ENCODE measurements at places on chromosomes 5 and 9.

- no peak for DNase-seq
Observed at GRCh38 chr5:173638126-173639040, 21.9 kb upstream of the BOD1 start.

DNA sequence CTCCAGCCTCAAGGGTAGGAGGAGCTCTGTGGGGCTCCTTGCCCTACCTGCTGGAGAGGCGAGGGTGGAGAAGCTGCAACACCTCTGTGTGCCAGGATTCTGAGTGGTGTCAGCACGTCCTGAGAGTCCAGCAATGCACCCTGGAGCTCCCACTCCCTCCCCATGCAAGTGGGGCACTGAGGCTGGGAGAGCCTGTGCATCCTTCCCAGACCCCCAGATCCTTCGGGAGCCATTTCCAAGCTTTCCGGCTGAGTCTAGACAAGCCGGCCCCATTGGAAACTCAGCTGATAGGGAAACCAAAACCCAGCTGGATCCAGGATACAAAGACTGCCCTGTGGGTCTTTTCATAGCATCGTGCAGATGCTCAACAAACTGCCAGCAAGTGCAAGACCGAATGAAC is 1.8 kb downstream of the FAM163B start:
- DNase-seq = no peak

DNA sequence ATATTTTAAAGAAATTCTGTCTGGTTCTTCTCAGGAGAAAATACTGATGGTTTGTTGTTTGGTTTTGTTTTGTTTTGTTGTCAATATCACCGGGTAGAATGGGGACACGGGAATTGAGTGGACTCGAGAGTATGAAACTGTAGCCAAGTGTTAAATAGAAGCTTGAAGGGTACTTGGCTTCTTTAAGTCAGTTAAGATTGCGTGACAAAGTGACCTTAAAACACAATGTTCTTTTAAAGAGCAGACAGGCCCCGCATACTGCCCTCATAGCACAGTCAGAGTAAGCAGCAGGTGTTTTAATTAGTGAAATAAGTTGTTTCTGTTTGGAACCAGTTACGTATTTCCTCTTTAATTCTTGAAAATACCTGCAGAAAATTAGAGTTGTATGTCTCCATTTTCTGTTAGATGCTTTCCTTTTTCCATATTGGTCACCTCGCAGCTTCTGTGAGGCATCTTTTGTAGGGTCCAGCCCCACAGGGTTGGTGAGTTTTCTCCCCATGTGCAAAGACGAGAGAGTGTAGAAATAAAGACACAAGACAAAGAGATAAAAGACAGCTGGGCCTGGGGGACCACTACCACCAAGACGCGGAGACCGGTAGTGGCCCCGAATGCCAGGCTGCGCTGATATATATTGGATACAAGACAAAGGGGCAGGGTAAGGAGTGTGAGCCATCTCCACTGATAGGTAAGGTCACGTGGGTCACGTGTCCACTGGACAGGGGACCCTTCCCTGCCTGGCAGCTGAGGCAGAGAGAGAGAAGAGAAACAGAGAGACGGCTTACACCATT is 9.6 kb downstream of the TRIP13 start:
- DNase-seq = no peak

GRCh38 chr9:27590651-27591050 is 17.4 kb upstream of the C9orf72 start:
- DNase-seq = no peak

DNA sequence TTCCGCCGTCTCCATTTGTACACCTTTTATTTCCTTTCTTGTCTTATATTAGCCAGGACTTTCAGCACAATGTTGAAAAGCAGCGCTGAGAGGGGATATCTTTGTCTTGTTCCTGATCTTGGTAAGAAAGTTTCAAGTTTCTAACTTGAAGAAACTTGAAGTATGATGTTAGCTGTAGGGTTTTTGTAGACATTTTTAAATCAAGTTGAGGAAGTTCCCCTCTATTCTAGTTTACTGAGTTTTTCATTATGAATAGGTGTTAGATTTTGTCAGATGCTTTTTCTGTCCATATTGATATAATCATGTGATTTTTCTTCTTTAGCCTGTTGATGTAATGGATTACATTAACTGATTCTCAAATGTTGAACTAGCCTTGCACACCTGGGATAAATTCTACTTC is 425.7 kb downstream of the PIK3R1 start:
- DNase-seq = no peak

- no peak for DNase-seq
Observed at GRCh38 chr9:591292-591691, 250.2 kb upstream of the DMRT1 start.

GRCh38 chr9:14627513-14627912 is 65.7 kb downstream of the ZDHHC21 start:
- peak; percentile 82 for DNase-seq

DNA sequence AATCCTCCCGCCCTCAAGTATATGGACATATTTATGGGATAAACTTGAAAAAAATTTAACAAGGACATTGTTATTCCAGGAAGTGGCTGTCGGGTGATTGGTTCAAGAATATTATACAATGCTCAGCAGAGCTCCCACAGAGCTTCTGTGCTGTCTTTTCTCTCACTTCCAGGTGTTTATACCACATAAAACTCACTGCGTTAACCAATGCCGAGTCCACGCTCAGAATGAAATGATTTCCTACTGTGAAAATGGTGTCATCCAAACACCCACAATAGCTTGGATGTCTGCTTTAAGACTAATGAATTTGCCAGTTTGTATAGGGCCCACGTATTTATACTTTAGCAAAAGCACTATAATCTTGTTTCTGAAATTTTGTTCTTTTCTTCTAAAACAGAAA is 368.2 kb downstream of the NDUFS4 start:
- no peak for DNase-seq

DNA sequence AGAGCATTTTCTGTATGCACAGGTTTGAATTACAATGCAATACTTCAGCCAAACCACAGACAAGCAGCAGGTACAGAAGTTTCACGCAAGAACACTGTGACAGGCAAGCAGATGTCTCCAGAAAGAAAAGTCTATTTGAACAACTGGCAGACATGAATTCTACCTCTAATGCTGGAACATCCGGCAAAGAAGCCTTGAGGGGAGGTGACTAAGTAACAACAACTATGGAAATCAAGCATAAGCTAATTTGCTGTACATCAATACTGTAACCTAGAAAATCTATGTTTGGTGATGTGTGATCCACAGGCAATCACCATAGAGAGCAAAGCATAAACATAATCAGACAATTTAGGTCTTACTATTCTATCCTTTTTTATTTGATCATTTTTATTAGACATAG is 65.5 kb downstream of the PLK2 start:
- DNase-seq = no peak

- DNase-seq = peak; percentile 49
Observed at GRCh38 chr9:131394464-131395156, 724 bp downstream of the PRRC2B start.

GRCh38 chr5:95591490-95591901 is 28.4 kb upstream of the GPR150 start:
- DNase-seq = no peak

GRCh38 chr5:113061846-113062780 is 85.5 kb downstream of the DCP2 start:
- DNase-seq = no peak

- DNase-seq = no peak
Observed at GRCh38 chr9:20340511-20340861, 281.8 kb downstream of the MLLT3 start.

DNA sequence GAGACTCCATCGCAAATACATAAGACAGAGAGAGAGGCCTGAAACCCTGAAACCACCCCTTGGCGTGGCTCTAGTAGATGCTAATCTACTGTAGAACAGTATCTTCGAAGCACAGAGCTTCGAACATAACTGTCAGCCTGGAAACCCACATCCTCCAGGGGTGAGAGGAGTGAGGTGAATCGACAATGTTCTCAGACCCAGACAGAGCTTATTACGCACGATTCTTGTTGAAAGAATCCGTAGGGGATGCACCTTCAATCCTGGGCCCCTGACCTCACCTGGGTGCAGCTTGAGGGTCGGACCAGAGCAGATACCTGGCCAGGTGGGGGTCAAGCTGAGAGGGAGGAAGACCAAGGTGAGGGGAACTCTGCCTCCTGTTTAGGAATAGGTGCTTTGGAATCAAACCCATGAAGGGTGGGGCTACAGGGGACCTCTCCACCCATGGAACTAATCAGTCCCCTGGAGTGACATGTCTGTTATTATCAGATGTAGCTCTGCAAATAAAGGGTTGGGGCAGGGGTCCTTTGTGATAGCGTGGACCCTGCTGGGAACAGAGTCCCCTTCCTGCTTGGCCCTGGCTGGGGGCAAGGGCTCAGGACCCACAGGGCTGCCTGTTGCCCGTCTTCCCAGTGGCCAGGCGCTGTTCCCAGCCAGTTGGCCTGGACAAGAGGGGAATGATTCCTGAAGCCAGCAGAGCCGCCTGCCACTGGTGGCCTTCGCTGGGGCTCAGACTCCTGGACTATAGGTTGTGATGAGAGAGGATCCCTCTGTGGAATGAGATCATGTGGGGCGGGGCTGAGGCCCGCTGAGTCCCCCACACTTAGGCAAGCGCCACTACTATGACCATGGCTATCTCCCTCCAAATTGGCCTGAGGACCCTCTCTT is 41.2 kb downstream of the DBH start:
- DNase-seq = no peak

GRCh38 chr5:172107571-172107970 is 80.5 kb downstream of the STK10 start:
- no peak for DNase-seq

- DNase-seq = no peak
Observed at GRCh38 chr9:28101509-28101908, 528.2 kb upstream of the C9orf72 start.

DNA sequence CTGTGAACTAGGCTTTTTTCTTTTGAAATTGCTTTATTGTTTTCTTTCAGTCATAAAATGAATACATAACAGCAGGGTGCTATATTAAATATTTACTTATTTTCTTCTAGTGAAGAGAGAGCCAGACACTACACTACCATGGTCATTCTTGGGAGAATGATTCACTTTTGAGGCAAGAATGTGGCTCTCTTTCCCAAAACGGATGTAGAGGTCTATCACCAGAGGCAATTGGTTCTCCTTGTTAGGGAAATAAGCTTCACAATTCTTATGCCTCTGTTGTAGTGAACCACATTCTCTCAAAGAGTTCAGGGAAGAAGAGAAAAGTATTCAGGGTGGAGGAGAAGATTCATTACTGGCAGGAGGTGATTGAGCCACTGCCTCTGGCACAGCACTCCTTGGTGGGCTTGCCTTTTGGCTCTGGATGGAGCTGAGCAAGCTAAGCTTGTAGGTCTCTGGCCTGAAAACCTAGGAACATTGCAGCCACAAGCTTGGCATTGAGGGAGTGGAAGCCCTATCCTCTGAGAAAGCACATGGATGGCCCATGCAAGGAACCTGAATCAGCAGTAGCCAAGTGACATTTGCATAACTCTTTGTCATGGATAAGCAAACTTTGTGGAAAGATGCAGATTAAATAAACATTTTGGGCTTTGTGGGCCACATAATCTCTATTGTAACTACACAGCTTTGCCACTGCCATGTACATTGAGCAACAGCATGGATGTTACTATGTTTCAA is 179.0 kb upstream of the TNC start:
- no peak for DNase-seq

- no peak for DNase-seq
Observed at GRCh38 chr5:42991404-42992087, 48.6 kb downstream of the ANXA2R start.

GRCh38 chr9:71719562-71719961 is 48.8 kb downstream of the CEMIP2 start:
- DNase-seq = no peak

GRCh38 chr5:17346811-17347210 is 129.4 kb downstream of the BASP1 start:
- no peak for DNase-seq

DNA sequence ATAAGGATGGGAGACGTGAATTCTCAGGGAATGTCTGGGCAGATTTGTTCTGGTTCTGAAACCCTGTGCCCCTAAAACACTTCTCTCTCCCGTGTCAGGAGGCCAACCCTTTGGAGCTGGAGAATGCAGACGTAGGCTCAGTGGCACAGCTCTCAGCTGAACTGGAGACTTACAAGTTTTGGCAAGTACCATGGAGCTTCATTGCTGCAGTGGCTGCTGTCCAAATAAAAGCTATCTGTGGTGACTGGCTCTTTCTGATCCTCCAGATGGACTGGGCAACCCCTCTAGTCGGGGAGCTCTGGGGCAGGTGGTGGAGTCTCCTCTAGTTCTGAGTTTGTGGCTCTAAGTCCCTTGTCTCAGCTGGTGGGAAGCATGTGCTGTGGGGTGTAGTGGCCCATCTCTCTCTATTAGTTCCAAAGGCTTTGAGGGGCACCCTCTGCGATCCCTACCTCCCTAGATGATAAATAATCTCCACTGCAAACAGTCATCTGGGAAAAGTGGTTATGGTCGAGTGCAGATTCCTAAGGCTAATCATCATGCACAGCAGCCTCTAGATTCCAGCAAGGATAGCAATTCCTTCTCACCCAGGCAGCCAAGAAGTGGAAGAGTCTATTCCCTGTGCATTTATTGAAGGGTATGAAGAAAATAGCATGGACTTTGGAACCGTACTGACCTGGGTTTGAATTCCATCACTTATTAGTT is 204.2 kb upstream of the KLF4 start:
- no peak for DNase-seq

GRCh38 chr5:105593011-105593760 is 2030.6 kb upstream of the NUDT12 start:
- DNase-seq = no peak

GRCh38 chr9:108889649-108890067 is 27.6 kb downstream of the ACTL7A start:
- peak; percentile 13 for DNase-seq

DNA sequence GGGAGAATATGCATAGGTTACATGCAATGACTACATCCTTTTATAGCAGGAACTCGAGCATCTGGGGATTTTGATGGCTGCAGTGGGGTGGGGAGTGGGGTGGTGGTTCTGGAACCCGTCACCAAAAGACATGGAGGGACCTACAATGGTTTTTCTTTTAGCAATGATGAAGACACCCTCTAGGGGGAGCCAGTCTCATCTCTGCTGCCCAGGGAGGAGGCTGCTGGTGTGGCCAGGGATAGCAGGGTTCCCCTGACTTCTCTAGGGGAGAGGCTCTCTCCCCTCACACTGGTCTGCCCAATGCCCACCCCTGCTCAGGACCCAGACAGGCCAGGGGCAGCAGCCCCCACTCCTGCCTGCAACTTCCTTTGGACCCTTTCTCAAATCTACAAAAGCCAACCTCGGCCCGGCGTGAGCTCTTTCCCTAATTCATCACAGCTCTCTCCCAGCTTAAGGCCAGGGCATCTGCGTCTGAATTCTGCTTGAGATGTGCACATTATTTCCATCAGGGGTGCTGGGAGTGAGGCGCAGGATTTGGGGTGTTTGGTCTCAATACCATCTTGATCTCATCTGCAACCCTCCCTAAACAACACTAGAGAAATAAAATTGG is 73.6 kb upstream of the RETREG1 start:
- peak; percentile 65 for DNase-seq

- DNase-seq = no peak
Observed at GRCh38 chr5:62308439-62308838, 2.4 kb downstream of the KIF2A start.
